ENCODE measurements at places on chromosomes 4 and X.

GRCh38 chrX:21747558-21747957 lies 10.4 kb downstream of the SMPX start:
- DNase-seq: no peak

GRCh38 chr4:187993827-187994226 lies 1.7 kb upstream of the ZFP42 start:
- DNase-seq: no peak

DNA sequence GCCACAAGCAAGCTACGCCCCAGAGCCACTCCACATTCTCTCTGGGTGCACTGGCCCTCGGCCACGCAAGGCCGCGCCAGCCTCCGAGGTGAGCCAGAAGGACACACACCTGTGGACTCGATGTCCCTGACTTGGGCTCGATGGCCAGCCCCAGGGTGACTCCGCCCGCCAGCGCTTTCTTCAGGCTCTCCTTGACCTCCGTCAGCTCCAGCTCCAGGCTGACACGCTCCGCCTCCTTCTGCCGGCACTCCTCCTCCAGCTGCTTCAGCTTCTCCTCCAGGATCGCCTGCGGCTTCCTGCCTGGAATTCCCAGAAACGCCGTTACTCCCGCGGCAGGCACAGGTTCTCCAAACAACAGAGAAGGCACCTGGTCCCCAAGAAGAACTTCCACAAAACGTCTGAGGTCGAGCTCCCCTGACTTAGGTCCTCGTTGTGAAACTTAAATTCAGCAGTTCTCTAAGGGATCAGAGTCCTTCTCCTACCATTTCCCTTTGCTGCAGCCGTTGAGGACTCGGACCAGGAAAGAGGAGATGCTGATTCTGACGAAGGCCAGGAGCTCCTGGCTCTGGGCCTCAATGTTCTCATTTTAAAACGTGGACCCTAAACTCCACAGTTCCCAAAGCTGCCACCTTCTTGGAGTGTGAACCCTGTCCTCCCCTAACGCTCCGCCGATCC lies 166.8 kb downstream of the AFAP1 start:
- DNase-seq: no peak

GRCh38 chr4:101418055-101418454 lies 70.7 kb upstream of the PPP3CA start:
- no peak for DNase-seq

GRCh38 chrX:123698979-123699520 lies 33.8 kb downstream of the THOC2 start:
- DNase-seq: no peak

DNA sequence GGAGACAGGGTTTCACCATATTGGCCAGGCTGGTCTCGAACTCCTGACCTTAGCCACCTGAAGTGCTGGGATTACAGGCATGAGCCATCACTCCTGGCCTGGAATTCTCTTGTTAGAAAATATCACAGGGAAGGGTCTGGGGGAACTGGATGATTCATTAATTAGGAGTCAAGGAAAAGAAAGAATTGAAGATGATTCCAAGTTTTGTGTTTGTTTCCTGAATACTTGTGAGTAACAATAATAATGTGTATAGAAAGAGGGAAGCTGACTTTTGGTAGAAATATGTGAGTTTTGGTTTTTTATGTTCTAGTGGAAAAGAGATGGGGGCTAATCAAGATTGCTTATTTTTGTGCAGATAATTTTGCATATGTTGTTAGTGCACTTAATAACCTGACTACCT lies 77.3 kb upstream of the CLNK start:
- no peak for DNase-seq

GRCh38 chrX:33156152-33156726 lies 55.1 kb downstream of the DMD start:
- DNase-seq: no peak

- no peak for DNase-seq
These were observed 58.0 kb downstream of the VGLL1 start for GRCh38 chrX:136589966-136590365.

All from GM04503 (cell line).